ENCODE measurements at places on chromosomes 13 and 19.
A peak's percentile ranks its signal among the peaks of the same experiment; 100 is the strongest.

DNA sequence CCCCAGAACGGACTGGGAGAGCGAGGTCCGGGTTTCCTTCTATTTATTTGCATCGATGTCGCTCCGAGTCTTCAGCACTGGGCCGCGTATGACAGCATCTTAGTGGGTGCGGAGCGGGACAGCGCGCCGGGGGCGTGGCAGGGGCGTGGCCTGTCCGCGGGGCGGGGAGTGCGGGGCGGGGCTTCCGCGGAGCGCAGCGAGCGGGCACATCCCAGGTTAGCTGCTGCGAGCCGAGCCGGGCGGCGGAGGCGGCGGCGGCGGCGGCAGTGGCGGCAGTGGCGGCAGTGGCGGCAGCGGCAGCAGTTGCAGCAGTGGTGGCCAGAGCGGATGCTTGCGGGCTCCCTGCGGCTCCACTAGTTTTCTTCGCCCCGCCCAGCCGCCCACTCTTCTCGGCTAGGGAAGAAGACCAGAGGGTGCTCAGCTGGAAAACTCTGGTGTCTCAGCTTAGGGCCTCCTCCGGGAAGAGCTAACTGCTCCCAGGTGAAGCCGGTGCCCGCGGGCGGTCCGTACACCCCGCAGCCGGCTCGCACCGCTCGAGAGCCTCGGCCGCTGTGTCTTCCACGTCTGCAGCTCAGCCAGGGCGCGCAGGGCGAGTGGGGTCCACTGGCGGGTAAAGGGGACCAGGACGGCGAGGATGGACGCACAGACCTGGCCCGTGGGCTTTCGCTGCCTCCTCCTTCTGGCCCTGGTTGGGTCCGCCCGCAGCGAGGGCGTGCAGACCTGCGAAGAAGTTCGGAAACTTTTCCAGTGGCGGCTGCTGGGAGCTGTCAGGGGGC is at the start of gene GPC5:
Gene GPC5 (plus strand): TSS at position 209 of the 776 bp plus-strand sequence.
- DNase-seq: no peak

- DNase-seq: no peak
Observed at GRCh38 chr13:94711561-94712286, 621 bp downstream of the SOX21 start.

DNA sequence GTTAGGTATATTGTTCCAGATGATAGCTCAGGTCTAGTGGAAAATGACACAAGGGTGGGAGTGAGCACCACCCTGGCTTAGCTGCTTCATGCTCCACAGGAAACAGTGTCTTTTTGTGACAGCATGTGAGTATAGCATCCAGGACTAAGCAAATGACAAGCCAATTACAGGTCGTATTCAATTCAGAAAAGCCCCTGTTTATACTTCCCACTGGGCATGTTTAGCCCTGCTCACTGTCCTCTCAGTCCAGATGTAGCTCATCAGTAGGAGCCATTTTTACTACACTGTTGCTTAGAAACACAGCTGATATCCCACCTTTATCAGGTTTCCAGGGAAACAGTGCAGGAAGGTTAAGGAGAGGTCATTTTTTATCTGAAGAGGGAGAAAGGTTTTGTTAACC is 8.0 kb downstream of the ABHD13 start:
- no peak for DNase-seq

DNA sequence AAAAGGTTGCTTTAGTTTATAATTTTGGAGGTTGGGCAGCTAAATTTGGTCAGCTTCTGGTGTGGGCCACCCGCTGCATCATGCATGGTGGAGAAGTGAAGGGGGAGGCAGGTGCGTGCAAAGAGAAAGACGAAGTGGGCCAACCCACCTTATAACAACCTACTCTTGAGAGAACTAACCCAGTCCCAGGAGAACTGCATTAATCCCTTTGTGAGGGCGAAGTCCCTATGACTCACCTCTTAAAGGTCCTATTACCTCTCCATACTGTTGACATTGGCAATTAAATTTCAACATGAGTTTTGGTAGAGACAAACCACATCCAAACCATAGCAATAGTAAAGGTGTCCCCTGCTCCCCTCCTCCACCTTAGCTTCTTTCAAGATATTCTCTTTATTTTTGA is 7.7 kb upstream of the FGF9 start:
- peak; percentile 75 for DNase-seq

- no peak for DNase-seq
Observed at GRCh38 chr19:18490728-18491127, 31.1 kb downstream of the ELL start.

- DNase-seq: no peak
Observed at GRCh38 chr19:10474962-10475451, 28.1 kb downstream of the KEAP1 start.

DNA sequence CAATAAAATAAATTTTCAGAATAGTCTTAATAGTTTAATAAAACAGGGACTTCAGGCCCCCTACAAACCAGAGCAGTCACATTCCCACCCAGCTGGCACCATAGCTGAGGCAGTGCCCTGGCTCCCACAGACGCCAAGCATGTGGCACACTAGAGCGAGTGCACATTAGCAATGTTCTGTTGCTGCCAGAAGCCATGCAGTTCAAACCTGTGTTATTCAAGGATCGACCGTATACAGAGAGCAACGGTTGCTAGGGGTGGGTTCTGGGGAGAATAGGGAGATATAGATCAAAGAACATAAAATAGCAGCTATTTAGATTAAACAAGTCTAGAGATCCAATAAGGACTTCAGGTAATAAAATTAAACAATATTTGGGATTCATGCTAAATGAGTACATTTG is 419.3 kb upstream of the KLHL1 start:
- no peak for DNase-seq

DNA sequence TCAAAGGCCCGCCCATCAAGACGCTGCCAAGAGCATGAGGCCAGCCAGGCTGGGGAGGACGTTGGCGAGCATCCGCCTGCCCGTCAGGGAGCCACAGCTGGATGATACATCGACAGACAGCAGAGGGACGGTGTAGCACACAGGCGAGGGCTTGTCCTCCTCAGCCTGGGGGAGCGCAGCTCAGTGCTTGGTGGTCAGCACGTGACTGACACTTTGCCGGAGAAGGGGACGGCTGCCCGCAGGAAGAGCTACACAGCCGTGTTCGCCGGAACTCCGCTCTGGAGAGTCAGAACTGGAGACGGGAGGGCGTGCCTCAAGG is 34.1 kb downstream of the CSNK1G2 start:
- no peak for DNase-seq

DNA sequence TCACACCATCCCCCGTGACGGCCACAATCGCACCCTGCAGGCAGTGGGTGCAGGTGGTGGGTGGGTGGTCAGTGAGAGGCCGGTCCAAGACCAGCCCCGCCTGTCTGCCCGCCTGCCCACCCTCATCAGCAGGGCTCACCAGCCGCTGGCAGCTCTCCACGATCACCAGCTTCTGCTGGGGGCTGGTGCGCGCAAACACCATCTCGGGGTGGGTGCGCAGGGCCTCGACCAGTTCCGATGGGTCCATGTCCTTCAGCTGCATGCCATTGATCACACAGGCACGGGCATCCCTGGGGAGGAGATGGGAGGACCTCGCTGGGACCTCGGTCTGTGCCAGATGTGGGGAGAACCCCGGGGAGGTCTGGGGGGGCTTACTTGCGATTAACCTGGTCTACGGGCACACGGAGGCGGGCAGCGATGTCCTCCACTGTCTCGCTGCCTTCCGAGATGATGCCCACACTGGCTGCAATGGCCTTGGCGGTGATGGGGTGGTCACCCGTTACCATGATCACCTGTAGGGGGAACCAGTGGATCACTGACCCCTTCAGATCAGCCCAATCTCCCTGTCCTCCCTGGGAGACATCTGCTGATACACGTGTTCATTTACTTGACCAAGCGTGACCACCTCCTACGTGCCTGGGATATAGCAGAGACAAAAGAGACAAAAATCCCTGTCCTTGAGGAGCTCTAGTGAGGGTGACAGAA is 8.0 kb downstream of the ATP4A start:
- peak; percentile 22 for DNase-seq
